DMS153 (cell line): ENCODE measurements at places on chromosomes 4 and X.
A peak's percentile ranks its signal among the peaks of the same experiment; 100 is the strongest.

- DNase-seq: no peak
Observed at GRCh38 chrX:153065389-153065788, 6.9 kb upstream of the PNMA6A start.

- DNase-seq: no peak
Observed at GRCh38 chrX:97494756-97495372, 611.2 kb downstream of the RPA4 start.

DNA sequence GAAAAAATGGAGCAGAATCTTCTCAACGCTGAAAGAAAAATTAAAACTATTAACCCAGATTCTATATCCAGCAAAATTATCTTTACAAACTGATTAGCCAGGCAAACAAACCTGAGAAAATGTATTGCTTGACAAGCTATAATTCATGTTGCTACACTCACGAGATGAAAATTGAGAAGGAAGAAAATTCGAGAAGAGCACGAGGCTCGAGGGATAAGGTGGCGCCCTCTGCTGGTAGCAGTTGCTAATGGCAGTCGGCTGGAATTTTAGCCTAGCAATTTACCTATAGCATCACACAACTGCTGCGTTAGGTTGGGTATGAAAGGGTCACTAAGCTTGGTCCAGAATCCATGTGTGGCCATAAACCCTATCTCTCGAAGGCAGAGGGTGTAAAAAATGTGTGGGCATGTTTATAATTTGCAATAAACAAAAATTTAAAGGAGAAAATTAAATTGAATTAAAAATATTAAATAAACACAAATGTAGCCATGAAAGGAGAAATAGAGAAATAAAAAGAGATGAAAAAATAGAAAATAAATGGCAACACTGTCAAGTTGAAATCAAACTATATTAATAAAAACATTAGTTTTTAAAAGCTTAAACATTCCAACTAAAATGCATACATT lies 126.6 kb downstream of the PPP4R3C start:
- no peak for DNase-seq

DNA sequence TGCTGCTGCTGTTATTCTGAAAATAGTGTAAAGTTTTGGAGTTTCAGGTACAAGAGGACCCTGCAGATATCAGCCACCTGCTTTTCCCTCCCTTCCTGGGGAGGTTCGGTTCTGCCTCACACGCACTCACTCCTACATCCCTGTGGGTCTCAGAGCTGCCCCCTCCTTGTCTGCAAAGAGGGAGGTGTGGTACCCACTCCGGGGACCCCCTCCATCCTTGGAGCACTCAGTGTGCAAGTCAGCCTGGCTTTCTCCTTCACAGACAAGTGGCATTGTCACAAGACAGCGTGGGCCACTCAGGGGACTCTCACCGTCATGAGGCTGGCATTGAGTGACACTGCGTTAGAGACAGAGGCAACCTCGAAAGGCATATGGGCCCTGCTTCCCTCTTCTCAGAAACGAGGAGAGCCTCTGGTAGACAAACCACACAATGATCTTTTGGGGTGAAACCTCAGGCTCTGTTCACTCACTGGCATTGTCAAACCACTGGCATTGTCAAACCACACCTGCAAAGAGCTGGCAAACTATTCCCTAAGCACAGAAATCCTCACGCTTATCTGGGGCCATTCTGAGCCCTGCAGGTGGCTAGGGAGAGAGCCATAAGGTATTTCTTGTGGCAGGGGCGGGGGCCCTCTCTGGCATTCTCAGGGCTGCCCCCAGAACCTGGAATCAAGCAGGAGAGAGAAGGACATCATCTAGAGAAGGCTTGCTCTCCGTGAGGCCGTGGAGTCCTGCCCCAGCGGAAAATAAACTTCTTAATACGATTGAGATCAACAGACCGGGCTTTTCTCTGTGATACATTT lies 285.0 kb downstream of the SHOX start:
- no peak for DNase-seq

DNA sequence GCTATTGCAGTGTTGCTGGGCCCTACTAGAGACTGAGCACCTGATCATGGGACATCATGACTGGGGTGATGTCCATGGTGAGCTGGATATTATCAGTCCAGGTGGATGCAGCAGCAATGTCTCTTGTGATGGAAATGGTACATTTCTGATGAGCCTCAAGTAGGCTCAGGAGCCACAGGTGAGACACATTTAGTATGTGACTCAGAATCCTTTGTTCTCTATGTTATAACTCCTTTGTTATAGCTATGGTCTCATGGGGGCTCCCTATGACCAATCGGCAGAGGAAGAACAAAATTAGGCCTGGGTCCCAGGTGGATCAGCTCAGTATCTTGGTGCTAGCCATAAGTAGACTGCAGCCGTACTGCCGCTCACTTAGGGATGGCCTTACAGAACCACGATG lies 107.9 kb upstream of the FAT1 start:
- DNase-seq: no peak

- no peak for DNase-seq
Observed at GRCh38 chrX:57364145-57364544, 77.6 kb downstream of the FAAH2 start.

GRCh38 chr4:151207868-151208267 lies 69.1 kb upstream of the PRSS48 start:
- no peak for DNase-seq

GRCh38 chr4:150423503-150423902 lies 158.4 kb upstream of the MAB21L2 start:
- no peak for DNase-seq

DNA sequence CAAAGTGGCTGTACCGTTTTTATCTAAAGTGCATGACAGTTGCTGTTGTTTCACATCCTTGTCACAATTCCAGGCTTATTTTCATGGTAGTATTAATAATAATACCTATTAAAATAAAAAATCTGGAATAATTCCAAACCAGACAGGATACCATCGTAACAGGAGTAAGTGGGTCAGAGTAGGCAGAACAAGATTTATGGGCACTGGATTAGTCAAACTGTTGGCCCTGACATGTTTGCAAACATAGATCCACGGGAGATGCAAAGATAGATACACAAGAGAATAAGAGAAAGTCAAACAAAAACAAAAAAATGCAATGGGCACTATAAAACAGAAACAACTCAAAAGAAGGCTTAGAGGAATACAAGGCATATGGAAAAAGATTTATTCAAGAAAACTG lies 449.5 kb upstream of the HS3ST1 start:
- no peak for DNase-seq

GRCh38 chr4:14835708-14836425 lies 166.4 kb upstream of the CPEB2 start:
- no peak for DNase-seq

DNA sequence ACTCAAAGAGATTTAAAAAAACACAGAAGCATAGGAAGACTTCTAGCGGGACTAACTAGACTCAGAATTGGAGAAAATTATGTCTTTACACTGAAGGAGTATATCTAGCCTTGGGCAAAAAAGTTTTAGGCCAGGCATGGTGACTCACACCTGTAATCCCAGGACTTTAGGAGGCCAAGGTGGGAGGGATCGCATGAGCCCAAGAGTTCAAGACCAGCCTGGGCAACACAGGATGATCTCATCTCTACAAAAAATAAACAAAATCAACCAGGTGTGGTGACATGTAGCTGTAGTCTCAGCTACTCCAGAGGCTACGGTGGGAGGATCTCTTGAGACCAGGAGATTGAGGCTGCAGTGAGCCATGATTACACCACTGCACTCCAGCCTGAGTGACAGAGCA lies 99.5 kb downstream of the NEUROG2 start:
- no peak for DNase-seq

- no peak for DNase-seq
Observed at GRCh38 chr4:53497487-53498244, 93.6 kb downstream of the LNX1 start.

DNA sequence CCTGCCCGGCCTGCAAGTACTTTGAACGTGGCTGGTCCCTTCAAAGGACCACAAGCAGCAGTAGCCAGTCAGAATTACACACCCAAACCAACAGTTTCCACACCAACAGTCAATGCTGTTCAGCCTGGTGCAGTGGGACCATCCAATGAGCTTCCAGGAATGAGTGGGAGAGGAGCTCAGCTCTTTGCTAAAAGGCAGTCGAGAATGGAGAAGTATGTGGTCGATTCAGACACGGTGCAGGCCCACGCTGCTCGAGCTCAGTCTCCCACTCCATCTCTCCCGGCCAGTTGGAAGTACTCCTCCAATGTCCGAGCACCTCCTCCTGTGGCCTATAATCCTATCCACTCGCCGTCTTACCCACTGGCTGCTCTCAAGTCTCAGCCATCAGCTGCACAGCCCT lies 104.4 kb upstream of the MYOZ2 start:
- no peak for DNase-seq

GRCh38 chr4:114582621-114583020 lies 16.0 kb upstream of the UGT8 start:
- no peak for DNase-seq

- peak; percentile 14 for DNase-seq
Observed at GRCh38 chr4:115537387-115537786, 424.0 kb upstream of the NDST4 start.

DNA sequence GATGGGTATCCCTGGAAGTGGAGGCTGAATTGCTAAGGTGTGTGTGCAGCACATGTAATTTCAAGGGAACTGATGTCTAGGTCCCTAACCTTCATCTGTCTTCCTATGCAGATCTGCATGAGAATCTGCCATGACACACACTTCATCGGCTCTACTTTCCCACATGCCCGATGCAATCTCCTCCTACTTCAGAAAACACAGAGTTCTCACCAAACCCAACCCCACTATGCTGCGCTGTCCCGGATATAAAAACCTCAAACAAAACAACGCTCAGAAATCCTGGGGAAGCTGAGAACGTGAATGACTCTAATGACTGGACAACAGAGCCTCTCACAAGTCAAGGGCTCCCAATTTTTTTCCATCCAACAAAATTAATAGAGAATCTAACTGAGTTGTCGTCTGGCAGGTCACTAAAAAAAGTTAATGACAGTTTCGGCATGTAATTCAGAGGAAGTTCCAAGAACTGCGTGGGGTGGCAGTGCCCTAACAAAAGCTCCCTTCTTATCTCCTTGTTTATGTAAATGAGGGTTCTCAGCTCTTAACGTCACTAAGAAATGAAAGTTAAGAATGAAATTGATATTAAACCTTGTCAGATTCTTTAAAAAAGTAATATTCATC lies 39.0 kb downstream of the STX18 start:
- no peak for DNase-seq

GRCh38 chr4:8376361-8377102 lies 64.0 kb downstream of the ACOX3 start:
- no peak for DNase-seq

DNA sequence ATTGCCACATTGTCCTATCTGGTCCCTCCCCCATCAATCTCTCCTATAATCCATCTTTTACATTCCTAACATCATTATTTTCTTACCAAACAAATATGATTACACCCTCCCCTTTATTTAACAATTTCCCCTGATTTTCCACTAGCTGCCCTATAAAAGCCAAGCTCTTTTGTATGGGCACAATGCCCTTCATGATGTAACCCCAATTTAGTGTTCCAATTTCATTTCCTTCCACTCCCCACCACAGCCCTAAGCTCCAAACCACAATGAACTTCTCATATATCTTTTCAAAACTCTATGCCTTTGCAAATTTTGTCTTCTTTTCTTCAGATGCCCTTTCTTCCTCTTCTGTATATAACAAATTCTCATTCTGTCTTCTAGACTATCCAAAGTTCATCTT lies 39.5 kb upstream of the PTPN13 start:
- no peak for DNase-seq

- no peak for DNase-seq
Observed at GRCh38 chr4:147423229-147423628, 57.7 kb upstream of the EDNRA start.

- no peak for DNase-seq
Observed at GRCh38 chrX:136619899-136620505, 28.0 kb upstream of the CD40LG start.

DNA sequence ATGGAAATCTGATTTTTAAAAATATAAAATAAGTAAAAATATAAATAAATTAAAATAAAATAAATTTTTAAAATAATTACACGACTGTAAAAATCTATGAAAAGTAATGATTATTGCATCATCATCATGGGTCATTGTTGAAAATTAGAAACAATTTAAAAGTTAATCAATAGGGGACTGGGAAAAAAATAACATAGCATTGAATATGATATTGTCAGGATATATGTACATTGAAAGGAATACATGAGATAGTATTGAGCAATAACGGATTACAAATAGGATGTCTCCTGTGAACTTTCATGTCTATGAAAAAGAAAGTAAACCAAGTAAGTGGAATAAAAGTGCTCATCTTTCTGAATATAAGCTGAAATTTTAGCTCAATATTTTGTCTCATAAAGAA lies 566.8 kb upstream of the HTR2C start:
- DNase-seq: no peak

GRCh38 chrX:11754958-11755645 lies 2.9 kb upstream of the MSL3 start:
- DNase-seq: no peak

DNA sequence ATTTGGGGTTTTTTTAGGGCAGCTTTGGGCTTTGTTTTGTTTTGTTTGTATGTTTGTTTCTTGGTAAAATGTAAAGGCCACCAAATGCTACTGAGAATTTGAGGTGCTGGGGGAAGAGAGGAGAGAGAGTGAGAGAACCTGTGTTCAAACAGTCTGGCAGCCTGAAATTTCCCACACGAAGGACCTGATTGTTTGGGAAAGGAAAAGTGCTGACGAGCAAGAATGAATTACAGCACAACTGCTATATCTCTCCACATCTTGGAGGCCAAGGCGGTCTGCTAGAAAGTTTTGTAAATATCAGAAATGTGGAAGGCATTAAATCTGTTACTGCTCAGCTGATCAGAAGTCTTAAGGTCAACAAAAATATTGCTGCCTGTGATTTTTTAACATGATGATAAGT lies 170.5 kb downstream of the PALLD start:
- DNase-seq: no peak

DNA sequence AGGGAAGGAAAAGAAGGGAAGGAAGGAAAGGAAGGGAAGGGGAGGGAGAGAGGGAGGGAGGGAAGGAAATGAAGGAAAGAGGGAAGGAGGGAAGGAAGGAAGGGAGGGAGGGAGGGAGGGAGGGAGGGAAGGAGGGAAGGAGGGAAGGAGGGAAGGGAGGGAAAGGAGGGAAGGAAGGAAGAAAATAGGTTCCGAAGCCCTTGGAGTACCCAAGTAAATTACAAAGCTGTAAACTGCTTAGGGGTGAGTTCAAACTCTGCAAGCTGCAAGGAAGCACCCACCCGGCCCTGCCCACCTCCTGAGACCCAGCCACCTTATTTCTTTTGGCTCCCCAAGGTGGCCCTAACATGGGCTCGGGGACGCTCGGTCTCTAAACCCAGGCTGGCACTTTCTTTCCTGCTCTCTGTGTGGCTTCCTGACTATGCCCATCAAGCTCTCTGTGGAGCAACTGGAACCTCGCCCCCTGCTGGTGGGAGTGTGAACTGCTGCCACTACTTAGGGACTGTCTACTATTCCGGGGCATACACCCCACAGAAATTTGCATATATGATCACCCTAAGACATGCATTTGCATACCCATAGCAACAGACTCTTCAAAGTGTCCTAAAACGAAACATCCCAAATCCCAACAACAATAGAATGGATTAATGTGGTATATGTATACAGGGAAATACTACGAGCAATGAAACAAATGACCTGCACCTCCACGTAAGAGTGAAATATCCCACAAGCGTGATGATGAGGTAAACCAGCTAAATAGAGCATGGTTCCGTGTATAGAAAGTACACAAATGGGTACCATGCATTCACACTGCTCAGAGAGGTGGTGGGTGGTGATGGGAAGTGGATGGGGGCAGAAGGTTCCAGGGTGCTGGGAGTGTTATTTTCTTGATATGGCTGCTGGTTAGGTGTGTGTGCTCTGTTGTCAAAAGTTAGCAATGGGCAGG lies 151.7 kb upstream of the TBL1X start:
- no peak for DNase-seq
